ENCODE measurements at places on chromosomes 5 and 9.

DNA sequence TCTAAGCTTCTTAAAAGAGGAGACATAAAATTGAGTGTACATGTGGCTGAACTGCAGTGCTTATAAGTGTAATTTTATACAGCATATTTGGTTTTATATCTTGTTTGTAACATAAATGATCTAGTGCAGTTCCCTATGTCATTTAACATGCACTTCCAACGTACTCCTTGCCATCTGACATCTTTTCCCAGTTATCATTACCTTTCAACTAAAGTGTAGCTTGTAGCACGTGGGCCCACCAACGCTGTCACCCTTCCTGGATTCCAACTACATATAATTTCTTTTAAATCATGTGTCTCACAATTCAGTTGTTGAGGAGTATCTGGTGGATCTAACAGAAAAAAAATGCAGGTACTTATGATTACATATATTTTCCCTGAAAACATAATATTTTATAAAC lies 50.1 kb downstream of the LIFR start:
- no peak for DNase-seq

GRCh38 chr5:75510417-75510835 lies 1.0 kb downstream of the CERT1 start:
- no peak for DNase-seq

GRCh38 chr5:118891252-118891651 lies 97.1 kb downstream of the DTWD2 start:
- no peak for DNase-seq

- DNase-seq, result no peak
Measured at GRCh38 chr9:81080900-81081299, 608.4 kb downstream of the TLE1 start.

GRCh38 chr5:149727336-149728035 lies 2.6 kb upstream of the PPARGC1B start:
- DNase-seq, result no peak

DNA sequence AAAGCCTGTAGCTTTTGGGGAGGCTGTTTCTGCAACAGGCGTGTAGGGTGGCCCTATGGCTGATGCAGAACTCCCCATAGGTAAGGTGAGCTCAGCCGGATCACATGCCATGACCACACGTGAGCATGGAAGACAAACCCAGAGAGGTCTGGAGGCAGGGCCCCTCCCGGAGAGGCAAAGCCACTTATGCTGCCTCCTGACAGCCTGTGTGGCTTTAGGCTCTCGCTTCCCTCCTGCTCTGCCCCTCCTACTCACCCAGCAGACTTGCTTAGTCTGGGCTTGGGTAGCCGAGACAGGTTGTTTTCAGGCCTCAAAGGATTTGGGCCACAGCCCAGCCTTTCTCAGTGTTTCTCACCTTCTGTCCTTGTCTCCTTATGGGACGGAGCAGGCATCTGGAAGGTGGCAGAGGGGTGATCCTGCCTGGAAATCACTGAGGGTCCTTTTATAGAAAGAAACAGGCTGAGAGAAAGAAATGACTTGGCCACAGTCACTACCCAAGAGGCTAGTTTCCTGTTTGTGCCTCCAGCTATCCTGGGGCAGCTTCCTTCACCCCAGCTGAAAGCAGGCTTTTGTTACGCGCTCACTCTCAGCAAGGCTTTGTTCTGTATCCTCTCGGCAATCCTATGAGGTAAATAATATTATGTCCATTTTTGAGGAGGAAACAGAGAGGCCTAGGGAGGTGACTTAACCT lies 89.9 kb downstream of the DAB2IP start:
- no peak for DNase-seq

All from CD4-positive, alpha-beta T cell treated with Interleukin-15 for 4 hours (primary cell).